Regular cardiac myocyte (primary cell): ENCODE measurements at places on chromosomes 12 and 14. TPM values are rescaled to one million over a fixed set of nuclear protein-coding genes. Genes with fewer than 3 reads are reported as not detected.

The P2RX2 gene
- not detected in 2 replicates for total RNA-seq

The KLRK1 gene
- total RNA-seq, result not detected in 2 replicates

The NUDT14 gene
- total RNA-seq, result 8.2 and 10.4 TPM in 2 replicates

The SYT1 gene
- 2.5 and 5.8 TPM in 2 replicates for total RNA-seq

The ZNF268 gene
- total RNA-seq, result 25.5 and 36.6 TPM in 2 replicates

The MMP19 gene
- total RNA-seq, result 2.5 and 7.3 TPM in 2 replicates

The CFAP54 gene
- total RNA-seq, result 2.7 and 4.2 TPM in 2 replicates

The LYZ gene
- under 0.01 and 0.28 TPM in 2 replicates for total RNA-seq

The FLRT2 gene
- 1.7 and 11.3 TPM in 2 replicates for total RNA-seq

The FAM181A gene
- not detected in 2 replicates for total RNA-seq

The CLEC1B gene
- not detected in 2 replicates for total RNA-seq

The ACSM4 gene
- total RNA-seq, result not detected in 2 replicates

The KRT3 gene
- not detected in 2 replicates for total RNA-seq

The TAS2R42 gene
- total RNA-seq, result not detected in 2 replicates

The EMC9 gene
- 20.6 and 31.1 TPM in 2 replicates for total RNA-seq

The SFSWAP gene
- total RNA-seq, result 18.3 and 20.3 TPM in 2 replicates

The PXN gene
- 15.8 and 60.2 TPM in 2 replicates for total RNA-seq

The LBHD2 gene
- total RNA-seq, result not detected in 2 replicates

The PLEKHG7 gene
- not detected in 2 replicates for total RNA-seq

The DDN gene
- total RNA-seq, result 0.28 and 0.38 TPM in 2 replicates

The CCDC175 gene
- total RNA-seq, result not detected in 2 replicates

The GRIN2B gene
- 0.19 and 0.28 TPM in 2 replicates for total RNA-seq

The RAD9B gene
- total RNA-seq, result 0.28 and 0.58 TPM in 2 replicates

The GNG2 gene
- 7.7 and 22.6 TPM in 2 replicates for total RNA-seq

The MGAT2 gene
- 90.8 and 122 TPM in 2 replicates for total RNA-seq

The GLT8D2 gene
- total RNA-seq, result 14.8 and 27.1 TPM in 2 replicates

The PLEKHG3 gene
- 3.5 and 5.4 TPM in 2 replicates for total RNA-seq

The LUM gene
- 35.3 and 191 TPM in 2 replicates for total RNA-seq

The CAPZA3 gene
- total RNA-seq, result not detected in 2 replicates

The RNASE3 gene
- total RNA-seq, result not detected in 2 replicates

The WNT5B gene
- 47.6 and 48.3 TPM in 2 replicates for total RNA-seq

The GPR84 gene
- not detected in 2 replicates for total RNA-seq

The TMEM63C gene
- under 0.01 and 0.56 TPM in 2 replicates for total RNA-seq

The GRIP1 gene
- under 0.01 and 0.96 TPM in 2 replicates for total RNA-seq

The GLT1D1 gene
- not detected in 2 replicates for total RNA-seq

The GPD1 gene
- under 0.01 and 0.56 TPM in 2 replicates for total RNA-seq

The NID2 gene
- total RNA-seq, result 216 and 282 TPM in 2 replicates

The KDM5A gene
- total RNA-seq, result 53.3 and 63.3 TPM in 2 replicates

The ANO2 gene
- total RNA-seq, result 0.19 and 0.85 TPM in 2 replicates

The OVCH1 gene
- under 0.01 and 0.28 TPM in 2 replicates for total RNA-seq

The OLR1 gene
- 1.2 and 1.4 TPM in 2 replicates for total RNA-seq

The KRT77 gene
- not detected in 2 replicates for total RNA-seq

The PUS7L gene
- 29.9 and 32.0 TPM in 2 replicates for total RNA-seq

The SIX4 gene
- 8.1 and 9.6 TPM in 2 replicates for total RNA-seq

The MANSC4 gene
- total RNA-seq, result not detected in 2 replicates

The ADAM21 gene
- 1.5 and 2.0 TPM in 2 replicates for total RNA-seq

The GMPR2 gene
- 63.6 and 103 TPM in 2 replicates for total RNA-seq

The TROAP gene
- total RNA-seq, result 1.1 and 9.4 TPM in 2 replicates

The LRP1-AS gene
- 0.19 TPM in 1 of 2 replicates, not detected in the other for total RNA-seq

The CRACR2A gene
- 8.2 and 10.7 TPM in 2 replicates for total RNA-seq

The SIX6 gene
- not detected in 2 replicates for total RNA-seq

The STXBP6 gene
- 7.7 and 16.1 TPM in 2 replicates for total RNA-seq

The ABCD2 gene
- under 0.01 TPM in 2 replicates for total RNA-seq

The HHIPL1 gene
- 5.0 and 9.3 TPM in 2 replicates for total RNA-seq

The SSPN gene
- total RNA-seq, result 6.7 and 12.1 TPM in 2 replicates

The NPFF gene
- total RNA-seq, result not detected in 2 replicates

The TMTC2 gene
- 6.7 and 7.3 TPM in 2 replicates for total RNA-seq

The DAO gene
- total RNA-seq, result not detected in 2 replicates
